EH (cell line): ENCODE measurements at places on chromosomes 11 and 22.

DNA sequence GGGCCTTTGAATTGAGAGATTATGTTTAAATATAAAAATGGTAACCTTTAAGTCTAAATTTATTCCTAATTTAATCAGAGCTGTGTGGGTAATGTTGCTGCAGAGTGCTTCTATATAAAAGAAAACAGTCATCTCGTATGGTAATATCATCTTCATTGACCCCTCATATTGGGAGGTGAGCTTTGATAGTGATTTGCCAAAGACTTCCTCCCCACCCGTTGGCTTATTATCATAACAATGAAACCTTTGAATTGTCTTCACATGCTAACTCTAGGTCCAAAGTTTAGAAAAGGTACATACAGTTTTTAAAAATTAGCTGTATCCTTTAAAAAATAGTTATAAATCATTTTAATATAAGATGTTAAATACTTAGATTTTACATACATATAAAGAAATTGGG is 3.7 kb downstream of the EMSY start:
- no peak for DNase-seq

DNA sequence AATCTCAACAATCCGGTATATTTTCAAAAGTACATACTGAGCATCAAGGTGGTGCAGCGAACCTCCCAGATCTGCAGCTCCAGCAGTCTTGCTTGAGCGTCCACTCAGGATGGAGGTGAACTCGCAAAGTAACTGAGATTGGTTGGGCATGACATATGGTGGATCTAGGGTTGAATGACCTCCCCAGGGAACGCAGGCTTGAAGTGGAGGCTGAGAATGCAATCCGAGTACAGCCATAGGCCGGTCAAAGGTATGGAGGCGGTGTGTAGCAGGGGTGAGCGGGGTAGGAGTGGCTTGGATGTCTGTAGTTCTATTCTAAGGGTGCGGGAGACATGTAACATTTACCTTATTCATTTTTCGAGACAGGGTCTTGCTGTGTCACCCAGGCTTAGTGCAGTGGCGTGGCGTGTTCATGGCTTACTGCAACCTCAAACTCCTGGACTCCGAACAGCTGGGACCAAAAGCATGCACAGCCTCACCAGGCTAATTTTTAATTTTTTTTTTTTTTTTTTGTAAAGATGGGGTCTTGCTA is 631 bp upstream of the C22orf39 start:
- peak; percentile 48 for DNase-seq

DNA sequence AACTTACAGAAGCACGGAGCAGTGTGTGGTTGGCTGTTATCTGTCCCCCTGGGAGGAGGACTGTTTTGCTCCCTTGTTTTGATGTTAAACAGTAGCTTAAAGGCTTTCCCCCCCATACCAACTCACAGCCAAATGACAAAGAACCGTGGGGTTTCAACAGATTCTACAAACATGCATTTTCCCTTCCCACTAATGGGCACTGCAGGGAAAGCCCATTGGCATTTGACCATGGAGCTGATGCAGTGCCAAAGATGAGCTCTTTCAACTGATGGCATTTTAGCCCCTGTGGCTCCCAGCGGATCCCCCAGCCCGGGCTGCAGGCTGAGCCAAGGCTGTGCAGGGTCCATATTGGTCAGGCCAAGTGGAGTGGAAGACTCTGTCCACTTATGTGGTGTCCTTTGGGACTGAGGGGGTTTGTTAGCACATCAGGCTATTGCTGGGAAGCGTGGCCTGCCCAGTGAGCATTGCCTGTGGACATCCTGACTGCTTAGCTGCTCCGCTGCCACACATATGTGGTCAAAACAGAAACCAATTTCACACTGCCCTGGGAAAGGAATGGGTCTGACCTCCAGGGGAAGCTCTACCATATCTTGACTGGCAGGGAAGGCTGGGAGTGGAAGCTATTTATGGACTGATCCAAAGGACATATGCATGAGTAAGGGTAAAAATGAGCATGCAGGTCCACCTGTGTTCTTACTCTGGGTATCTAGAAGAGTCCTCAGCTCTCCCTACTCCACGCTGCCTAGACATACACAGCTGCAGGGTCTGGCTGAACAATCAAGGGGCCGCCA is 116.4 kb upstream of the PARVA start:
- DNase-seq = no peak

- no peak for DNase-seq
These were observed 17.5 kb upstream of the OPCML start for GRCh38 chr11:133549826-133550225.

DNA sequence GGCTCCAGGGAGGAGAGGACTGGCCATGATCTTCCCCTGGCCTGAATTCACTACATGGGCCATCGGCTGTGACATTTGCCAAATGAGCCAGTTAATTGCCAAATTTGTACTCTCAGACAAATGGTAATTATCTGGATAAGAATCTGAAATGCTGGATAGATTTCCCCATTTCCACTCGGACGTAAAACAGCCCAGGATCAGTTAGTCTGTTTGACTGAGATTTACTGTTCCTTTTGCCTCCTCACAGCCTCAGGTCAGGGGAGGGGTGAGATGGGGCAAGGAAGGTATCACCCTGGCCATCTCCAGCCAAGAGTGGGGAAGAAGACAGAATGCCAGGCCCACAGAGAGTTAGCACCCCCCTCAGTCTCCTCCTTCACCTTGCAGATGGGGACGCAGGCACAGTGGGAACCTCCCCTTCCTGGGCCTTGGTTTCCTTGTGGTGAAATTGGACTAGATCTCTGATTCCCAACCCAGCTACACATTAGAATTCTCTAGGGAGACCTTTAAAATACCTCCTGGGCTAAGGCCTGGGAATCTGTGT is 5.2 kb downstream of the TRIM29 start:
- no peak for DNase-seq

DNA sequence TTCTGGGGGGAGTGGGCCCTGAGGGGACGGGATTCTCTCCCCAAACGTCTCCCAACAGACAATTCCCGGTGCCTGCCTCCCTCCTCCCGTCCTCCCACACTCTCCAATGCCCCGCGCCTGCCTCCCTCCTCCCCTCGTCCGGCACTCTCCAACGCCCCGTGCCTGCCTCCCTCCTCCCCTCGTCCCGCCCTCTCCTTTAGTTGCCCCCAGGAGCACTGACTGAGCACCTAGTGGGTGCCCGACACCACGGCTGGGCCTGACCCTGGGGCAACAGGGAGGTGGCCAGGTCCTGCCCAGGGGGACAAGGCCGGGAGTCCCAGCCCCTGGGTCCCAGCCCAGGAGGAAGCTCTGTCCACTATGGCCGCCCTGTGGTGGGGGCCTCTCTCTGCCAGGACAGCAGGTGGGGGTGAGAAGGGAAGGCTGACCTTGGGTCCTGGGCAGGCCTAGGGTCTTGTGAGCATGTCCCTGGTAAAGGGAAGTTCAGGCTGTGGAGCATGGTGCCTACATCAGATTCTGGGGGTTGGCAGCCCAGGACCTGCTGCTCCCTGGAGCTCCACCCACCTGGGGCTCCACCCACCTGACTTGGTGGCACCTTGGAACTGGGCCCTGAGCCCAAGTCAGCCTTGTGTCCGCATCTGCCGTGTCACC is 942.3 kb downstream of the BRD1 start:
- no peak for DNase-seq

GRCh38 chr22:28829358-28830181 is 29.2 kb upstream of the XBP1 start:
- peak; percentile 72 for DNase-seq

DNA sequence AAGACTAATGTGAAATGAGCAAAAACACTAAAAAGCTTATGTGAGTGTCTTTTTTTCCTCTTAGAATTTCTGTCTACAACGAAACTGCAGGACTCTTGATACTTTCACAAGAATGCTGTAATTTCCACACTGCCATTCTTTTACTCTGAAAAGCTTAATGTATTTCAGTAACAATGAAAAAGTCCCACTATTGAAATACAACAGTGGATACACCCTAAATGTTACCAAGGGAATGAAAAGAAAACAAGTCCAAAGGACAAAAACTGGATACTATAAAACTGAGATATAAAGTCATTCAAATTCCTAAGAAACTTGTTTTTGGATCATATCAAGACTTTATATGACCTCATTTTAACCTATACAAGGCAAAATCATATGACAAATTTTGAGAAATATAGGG is 77.4 kb downstream of the SOX6 start:
- DNase-seq = no peak

DNA sequence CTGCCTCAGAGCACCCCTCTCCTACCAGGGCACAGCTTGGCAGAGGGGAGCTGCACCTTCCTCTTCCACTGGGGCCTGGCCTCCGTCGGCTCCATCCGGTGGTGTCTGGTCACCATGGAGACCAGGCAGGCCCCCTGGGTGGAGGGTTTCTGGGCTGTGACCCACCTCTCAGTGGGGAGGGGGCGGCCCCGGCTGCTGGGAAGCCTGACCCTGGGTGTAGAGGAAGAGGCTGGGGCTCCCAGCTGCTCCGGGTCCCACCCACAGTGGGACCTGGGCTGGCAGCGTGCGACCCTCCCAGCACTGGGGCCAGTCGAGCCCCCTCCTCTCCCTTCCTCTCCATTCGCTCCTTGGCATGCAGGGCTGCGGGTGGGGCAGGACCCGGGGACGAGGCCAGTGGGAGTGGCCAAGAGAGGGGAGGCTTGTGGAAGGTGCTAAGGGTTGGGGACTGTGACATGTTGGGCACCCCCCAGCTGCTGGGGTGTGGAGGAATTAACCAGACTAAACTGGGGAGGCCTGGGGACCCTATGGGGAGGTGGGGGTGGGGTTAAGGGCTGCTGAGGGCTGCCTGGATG is 46.8 kb downstream of the BRSK2 start:
- DNase-seq = no peak

DNA sequence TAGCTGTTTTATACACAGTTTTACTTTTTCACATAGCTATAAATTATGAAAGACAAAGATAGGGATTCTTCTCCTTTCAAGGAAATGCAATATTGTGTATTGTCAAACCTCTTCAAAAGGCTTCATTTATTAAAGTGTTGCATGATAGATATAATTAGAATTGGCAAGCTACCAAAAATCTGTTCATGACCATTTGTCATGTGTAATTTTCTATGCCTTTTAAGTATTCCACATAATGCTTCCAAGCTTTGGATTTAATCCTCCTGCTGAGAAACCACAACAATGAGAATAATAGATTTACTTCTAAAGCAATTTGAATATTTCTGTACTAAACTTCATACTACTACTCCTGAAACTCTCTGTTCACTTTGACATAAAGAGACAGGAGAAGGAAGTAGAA is 403.2 kb upstream of the CCDC179 start:
- DNase-seq = no peak

- DNase-seq = no peak
These were observed 89.0 kb downstream of the CCDC73 start for GRCh38 chr11:32705309-32706033.

GRCh38 chr22:43151251-43152002 is at the start of gene TSPO:
Gene TSPO (plus strand): TSS chr22:43151559. CDS start chr22:43159239, 7,680 bp downstream.
- peak; percentile 69 for DNase-seq

- DNase-seq = no peak
These were observed 26.9 kb downstream of the TPST2 start for GRCh38 chr22:26563022-26563421.

DNA sequence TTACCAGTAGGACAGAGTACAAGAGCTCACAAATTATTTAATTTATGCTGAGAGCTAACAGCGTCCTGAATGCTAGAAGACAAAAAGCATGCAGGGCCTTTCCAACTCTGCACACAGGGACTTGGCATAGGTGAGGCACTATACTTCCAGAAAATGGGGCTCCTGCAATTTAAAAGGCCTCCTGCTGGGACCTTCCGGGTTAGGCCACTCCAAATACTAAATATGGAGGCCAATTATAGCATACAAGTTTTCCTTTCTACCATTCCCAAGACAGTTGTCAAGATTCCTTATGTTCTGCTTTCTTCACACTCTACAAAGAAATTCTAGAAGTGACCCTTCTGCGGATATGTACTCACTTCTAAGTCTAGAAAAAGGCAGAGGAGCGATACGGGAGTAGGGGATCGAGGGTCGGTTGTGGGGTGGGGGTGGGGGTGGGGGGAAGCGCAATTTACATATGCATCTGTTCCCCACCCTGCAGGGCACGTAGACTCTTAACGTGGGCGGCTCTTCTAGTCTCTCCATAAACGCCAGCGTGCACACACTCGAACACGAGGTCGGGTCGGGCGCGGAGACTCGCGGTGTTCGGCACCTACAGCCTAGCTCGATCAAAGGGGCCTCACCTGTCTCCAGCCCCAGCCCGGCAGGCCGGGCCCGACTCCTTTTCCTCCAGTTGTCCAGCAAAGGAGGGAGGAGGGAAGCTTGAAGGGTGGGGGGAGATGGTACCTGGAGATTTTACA is 728 bp downstream of the DCUN1D5 start:
- peak; percentile 51 for DNase-seq

GRCh38 chr22:33476206-33476605 is 418.0 kb upstream of the SYN3 start:
- peak; percentile 12 for DNase-seq

DNA sequence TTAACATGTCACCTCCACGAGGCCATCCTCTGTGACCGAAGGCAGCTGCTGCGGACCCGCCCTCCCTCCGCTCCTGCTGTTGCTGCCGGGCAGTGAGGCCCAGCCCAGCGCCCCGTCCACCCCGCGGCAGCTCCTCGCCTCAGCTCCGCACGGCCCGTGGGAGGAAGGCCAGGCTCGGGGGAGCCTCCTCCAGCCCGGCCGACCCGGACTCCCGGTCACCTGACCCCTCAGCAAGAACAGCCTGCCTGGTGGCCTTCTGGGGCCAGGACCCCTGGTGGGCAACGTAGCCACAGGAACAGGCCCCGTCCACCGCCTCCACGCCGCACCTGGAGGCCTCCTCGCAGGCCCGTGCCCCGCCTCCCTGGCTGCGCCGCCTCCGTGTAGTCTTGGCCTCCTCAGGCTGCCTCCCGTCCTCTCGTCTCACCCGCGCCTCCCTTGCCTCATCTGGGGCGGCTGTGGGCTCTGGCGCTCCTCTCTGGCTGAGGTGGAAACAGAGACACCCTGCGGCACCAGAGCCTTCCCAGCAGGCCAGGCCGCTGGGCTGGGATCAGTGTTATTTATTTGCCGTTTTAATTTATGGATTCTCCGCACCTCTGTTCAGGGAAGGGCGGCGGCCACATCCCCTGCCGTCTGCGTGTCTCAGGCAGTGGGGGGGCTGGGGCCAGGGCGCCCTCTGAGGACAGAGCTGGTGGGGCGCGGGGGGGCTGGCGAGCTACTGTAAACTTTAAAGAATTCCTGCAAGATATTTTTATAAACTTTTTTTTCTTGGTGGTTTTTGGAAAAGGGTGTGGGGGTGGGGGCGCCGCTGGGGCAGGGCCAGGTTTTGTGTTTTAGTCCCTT is 25.4 kb downstream of the MOB2 start:
- DNase-seq = no peak

DNA sequence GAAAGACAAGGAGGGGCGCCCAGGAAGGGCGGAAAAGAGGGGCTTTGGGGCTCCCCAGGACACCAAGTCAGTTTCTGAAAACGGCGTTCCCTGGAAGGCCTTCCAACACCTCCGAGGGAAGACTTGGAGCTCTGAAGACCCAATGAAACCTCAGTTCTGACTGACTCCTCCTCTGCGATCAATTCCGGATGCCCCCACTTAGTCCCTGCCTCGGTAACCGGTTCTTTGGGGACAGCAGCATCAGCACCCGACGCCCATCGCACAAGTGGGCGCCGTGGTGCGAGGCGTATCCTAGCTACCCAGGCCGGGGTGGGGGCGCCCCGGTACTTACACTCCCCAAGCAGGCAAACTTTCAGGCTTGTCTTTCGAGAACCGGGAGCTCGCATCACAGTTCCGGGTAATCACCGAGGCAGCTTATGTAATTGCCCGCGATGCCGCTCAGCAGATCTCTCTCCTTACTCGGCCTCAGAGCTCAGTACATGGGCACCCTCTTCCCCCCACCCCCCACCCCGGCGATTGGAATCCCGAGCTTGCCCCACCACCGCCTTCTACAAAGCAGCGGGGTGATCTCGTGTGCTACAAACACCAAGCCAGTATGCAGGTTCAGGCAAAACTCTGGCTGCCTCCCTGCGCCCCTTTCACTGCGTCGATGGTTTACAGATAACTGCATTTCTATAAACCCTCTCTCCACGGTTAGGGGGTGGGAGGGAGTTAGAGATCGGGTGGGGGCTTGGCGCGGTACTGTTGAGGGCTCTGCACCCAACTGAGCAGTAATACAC is 2.0 kb downstream of the TENM4 start:
- peak; percentile 32 for DNase-seq
